ENCODE measurements at places on chromosomes 13 and 19.

GRCh38 chr13:45138282-45138681 lies 18.0 kb downstream of the GTF2F2 start:
- DNase-seq: no peak

DNA sequence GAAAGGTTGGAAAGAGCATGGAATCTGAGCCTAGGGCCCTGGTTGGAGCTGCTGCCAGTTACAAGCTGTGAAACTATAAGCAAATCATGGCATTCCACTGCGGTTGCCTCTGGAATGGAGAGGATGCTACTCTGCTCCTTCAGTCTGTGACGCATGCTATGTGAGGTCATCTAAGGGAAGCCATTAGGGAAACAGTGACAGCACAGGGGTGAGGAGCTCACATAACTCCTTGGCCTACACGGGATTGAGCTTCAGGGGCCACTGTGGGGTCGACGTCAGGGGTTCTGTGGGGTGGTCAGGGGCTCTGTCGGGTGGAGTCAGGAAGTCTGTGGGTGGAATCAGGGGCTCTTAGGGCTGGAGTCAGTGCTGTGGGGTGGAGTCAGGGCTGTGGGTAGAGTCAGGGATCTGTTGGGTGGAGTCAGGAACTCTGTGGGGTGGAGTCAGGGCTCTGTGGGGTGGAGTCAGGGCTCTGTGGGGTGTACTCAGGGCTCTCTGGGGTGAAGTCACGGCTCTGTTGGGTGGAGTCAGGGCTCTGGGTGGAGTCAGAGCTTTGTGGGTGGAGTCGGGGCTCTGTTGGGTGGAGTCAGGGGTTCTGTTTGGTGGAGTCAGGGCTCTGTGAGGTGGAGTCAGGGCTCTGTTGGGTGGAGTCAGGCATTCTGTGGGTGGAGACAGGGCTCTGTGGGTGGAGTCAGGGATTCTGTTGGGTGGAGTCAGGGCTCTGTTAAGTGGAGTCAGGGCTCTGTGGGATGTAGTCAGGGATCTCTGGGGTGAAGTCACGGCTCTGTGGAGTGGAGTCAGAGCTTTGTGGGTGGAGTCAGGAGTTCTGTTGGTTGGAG lies 35.8 kb upstream of the MEDAG start:
- no peak for DNase-seq

- DNase-seq: no peak
Observed at GRCh38 chr19:36009633-36010379, 1.2 kb upstream of the SYNE4 start.

GRCh38 chr19:9043524-9043923 lies 33.3 kb upstream of the MUC16 start:
- DNase-seq: no peak

GRCh38 chr13:73987618-73988017 lies 146.6 kb downstream of the KLF12 start:
- DNase-seq: no peak
